ENCODE measurements at places on chromosomes 2 and 18. TPM values are rescaled to one million over a fixed set of nuclear protein-coding genes. Genes with fewer than 3 reads are reported as not detected.

DNA sequence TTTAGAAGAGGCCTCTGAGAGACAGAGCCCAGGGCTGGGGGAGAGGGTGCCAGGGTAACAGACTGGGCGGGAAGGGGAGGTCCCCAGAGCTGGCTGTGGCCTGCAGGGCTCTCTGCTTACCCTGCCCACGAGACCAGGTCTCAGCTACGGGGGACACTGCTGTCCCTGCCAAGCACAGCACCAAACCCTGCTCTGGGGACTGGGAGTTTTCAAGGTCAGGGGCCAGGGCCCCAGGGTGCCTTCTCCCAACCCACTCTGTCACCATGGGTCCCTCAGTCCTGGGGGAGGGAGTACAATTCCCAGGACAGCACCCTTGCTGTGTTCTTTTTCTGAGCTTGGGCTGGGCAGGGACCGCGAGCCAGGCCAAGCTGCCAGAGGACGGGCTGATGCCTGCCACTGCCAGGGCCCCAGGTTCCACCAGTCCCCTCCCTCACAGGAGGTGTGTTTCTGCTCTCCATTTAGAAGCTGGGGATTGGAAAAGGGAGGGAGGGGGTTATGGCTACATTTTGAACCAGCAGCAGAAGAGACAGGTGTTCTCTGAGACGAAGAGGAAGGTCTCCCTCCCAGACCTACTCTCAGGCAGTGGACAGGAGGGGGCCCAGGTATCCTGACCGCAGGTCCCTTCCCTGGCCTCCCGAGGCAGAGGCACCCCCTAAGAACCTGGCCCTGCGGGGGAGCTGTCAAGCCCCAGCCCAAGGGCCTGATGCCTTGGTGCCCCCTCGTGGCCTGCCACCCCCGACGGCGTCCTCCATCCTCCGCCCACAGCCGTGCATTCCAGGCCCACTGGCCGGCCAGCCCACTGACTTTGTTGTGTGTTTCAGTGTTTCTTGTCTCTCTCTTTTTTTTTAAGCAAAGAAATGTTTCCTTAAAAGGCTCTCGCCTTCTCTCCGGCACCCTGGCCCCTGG, 80.4 kb downstream of the TNS1 start:
- H3K27ac ChIP-seq = peak overlapping the region; percentile 80
- no peaks in the 10 kb centered on the region for H3K27me3 ChIP-seq
- H3K4me1 ChIP-seq = peaks cover 49% of the 10 kb centered on the region

Gene IL36RN
- not detected for total RNA-seq

Gene WNT6
- not detected for total RNA-seq

DNA sequence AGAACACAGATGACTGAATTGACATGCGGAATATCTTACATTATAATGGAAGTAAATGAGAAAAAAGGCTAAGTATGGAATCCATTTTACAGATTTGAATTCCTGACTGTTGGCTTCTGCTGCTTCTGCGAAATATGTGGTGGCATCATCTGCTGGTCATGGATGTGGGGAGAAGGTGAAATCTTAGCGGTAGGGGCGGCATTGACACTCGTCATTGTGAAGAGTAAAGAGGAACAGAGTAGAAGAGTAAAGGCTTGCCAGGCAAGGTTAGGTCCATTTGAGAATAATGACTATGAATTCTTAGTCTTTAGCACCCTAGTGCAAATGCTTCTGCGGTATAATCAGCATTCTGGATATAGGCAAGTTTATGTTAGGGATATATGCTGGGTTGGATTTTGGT, 32.4 kb downstream of the ACTR3 start:
- H3K27me3 ChIP-seq = no peaks in the 10 kb centered on the region
- DNase-seq = no peak
- no peak overlapping the region for H3K27ac ChIP-seq
- H3K4me1 ChIP-seq = peaks cover 7% of the 10 kb centered on the region

Gene TEX44
- total RNA-seq = not detected

DNA sequence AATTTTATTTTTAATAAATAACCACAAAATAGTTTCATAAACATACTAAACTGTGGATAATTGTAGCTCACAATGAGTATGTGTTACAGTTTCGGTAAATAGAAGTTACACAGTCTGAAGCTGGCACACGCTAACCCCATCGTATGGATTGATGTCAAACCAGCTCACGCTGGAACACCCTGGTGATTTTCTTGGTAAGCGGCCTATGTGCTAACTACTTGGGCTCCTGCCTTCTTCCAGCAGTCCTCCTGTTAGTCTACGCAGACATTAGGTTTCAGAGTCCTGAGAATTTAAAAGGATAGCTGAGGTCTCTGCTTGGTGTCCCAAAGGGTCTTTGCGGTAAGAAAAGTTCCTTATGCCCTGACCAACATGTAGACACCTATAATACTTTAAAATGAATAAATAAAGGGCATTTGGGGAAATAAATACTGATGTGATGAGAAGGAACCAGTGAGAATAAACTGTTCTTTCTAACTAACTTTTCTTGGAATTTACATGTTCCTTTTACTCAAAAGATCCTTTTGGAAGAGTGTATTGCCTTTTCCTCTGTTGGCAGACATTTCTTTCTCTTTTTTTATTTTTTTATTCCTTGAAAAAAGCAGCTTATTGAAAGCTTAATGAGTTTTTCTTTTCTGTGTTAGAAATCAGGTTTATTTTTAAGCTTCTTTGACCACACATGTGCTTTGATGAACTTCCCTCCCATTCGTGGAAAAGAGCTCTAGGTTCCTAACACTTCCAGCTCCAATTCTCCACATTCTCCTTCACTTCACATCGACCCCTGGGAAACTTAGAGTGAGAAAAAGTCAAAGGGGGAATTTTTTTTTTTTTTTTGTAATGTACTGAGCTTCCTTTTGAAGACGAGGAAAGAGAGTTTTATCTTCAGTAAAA, 322.2 kb downstream of the IRS1 start:
- H3K27ac ChIP-seq = peak overlapping the region; percentile 90
- H3K4me1 ChIP-seq = peaks cover 37% of the 10 kb centered on the region
- no peak for DNase-seq
- H3K36me3 ChIP-seq = no peaks in the 10 kb centered on the region
- H3K4me3 ChIP-seq = no peak overlapping the region

- no peaks in the 10 kb centered on the region for H3K4me1 ChIP-seq
- no peak for DNase-seq
- H3K4me3 ChIP-seq = no peak overlapping the region
These were observed 620.2 kb upstream of the NETO1 start for GRCh38 chr18:73487966-73488365.

DNA sequence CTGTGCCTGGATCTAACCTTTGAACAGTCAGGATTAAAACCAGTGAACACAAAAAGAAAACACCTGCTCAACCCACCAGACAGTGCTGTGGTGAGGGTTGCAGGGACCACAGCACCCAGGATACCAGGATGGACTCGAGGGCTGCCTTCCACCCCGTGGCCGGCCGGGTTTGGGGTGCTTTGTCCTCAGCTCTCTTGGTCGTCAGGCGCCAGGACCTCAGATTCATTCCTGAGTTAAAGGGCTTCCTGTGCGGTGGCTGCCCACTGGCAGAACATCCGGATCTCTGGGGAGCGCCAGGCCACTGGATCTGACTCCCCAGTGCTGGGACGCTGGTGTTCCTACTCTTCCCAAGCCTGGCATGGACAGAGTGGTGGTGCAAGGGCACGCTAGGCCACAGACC, 239.8 kb downstream of the TFCP2L1 start:
- H3K4me3 ChIP-seq = no peak overlapping the region
- H3K27me3 ChIP-seq = peaks cover 13% of the 10 kb centered on the region
- no peaks in the 10 kb centered on the region for H3K36me3 ChIP-seq
- H3K27ac ChIP-seq = no peak overlapping the region

- peak overlapping the region; percentile 38 for H3K27ac ChIP-seq
- DNase-seq = no peak
- peaks cover 22% of the 10 kb centered on the region for H3K4me1 ChIP-seq
- no peaks in the 10 kb centered on the region for H3K27me3 ChIP-seq
- H3K36me3 ChIP-seq = peaks cover 22% of the 10 kb centered on the region
These were observed 148.8 kb downstream of the SMAD7 start for GRCh38 chr18:48801728-48802542.

- H3K4me3 ChIP-seq = no peak overlapping the region
- H3K36me3 ChIP-seq = no peaks in the 10 kb centered on the region
- H3K27ac ChIP-seq = no peak overlapping the region
- H3K4me1 ChIP-seq = no peaks in the 10 kb centered on the region
- DNase-seq = no peak
- no peaks in the 10 kb centered on the region for H3K27me3 ChIP-seq
These were observed 115.1 kb downstream of the SH3BP4 start for GRCh38 chr2:235066895-235067294.

DNA sequence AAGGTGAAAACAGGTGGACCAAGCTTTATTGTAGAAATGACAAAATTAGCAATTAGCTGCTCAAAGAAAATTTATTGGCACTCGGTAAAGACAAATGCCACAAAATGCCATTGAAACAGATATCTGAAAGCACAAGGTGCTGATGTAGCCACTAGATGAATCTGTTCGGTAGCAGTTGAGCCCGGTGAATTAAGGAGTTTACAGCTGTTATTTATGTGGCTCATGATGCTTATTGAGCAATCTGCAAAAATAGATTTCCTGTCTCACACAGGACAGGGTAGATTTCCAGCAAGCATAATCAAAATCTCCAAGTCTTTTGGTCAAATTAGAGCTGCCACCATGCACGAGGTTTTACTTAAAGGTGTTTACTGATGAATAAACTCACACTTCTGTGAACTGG, 182.2 kb downstream of the PPP1R1C start:
- no peaks in the 10 kb centered on the region for H3K27me3 ChIP-seq
- H3K4me1 ChIP-seq = peaks cover 2% of the 10 kb centered on the region
- no peak for DNase-seq
- no peaks in the 10 kb centered on the region for H3K36me3 ChIP-seq

Gene SOCS6
- 38.7 TPM for total RNA-seq

- no peak overlapping the region for H3K4me3 ChIP-seq
- peak; percentile 37 for DNase-seq
- H3K27me3 ChIP-seq = peaks cover 3% of the 10 kb centered on the region
- H3K27ac ChIP-seq = no peak overlapping the region
- peaks cover 10% of the 10 kb centered on the region for H3K4me1 ChIP-seq
These were observed 146.2 kb upstream of the MSH6 start for GRCh38 chr2:47636596-47637264.

- H3K27ac ChIP-seq = no peak overlapping the region
- DNase-seq = peak; percentile 27
- no peaks in the 10 kb centered on the region for H3K36me3 ChIP-seq
- H3K4me1 ChIP-seq = no peaks in the 10 kb centered on the region
- no peaks in the 10 kb centered on the region for H3K27me3 ChIP-seq
- no peak overlapping the region for H3K4me3 ChIP-seq
These were observed 979.4 kb downstream of the TSN start for GRCh38 chr2:122734766-122735424.

- no peaks in the 10 kb centered on the region for H3K36me3 ChIP-seq
- H3K4me1 ChIP-seq = peaks cover 15% of the 10 kb centered on the region
- H3K27me3 ChIP-seq = peaks cover 39% of the 10 kb centered on the region
- DNase-seq = peak; percentile 90
These were observed at the start of gene INHBB for GRCh38 chr2:120346026-120346666. INHBB (plus strand) TSS chr2:120346136; CDS start chr2:120346189, 53 bp downstream.

- H3K36me3 ChIP-seq = peaks cover 23% of the 10 kb centered on the region
- no peak for DNase-seq
- no peaks in the 10 kb centered on the region for H3K4me1 ChIP-seq
- H3K27me3 ChIP-seq = no peaks in the 10 kb centered on the region
These were observed 16.8 kb downstream of the RPL31 start for GRCh38 chr2:101018934-101019333.

- DNase-seq = no peak
- peaks cover 7% of the 10 kb centered on the region for H3K4me1 ChIP-seq
- H3K27ac ChIP-seq = no peak overlapping the region
- no peaks in the 10 kb centered on the region for H3K27me3 ChIP-seq
- no peaks in the 10 kb centered on the region for H3K36me3 ChIP-seq
These were observed 31.3 kb downstream of the PSTPIP2 start for GRCh38 chr18:46040747-46041104.

GRCh38 chr2:231886071-231886681, 40.0 kb downstream of the NPPC start:
- no peaks in the 10 kb centered on the region for H3K36me3 ChIP-seq
- no peak overlapping the region for H3K4me3 ChIP-seq
- DNase-seq = peak; percentile 68
- no peaks in the 10 kb centered on the region for H3K4me1 ChIP-seq
- H3K27me3 ChIP-seq = peaks cover 38% of the 10 kb centered on the region

- no peaks in the 10 kb centered on the region for H3K36me3 ChIP-seq
- DNase-seq = no peak
- H3K27me3 ChIP-seq = no peaks in the 10 kb centered on the region
- H3K27ac ChIP-seq = no peak overlapping the region
- no peaks in the 10 kb centered on the region for H3K4me1 ChIP-seq
- H3K4me3 ChIP-seq = no peak overlapping the region
These were observed 438.3 kb upstream of the LRATD1 start for GRCh38 chr2:14194233-14194632.

Gene RPL37A
- total RNA-seq = 994 TPM

DNA sequence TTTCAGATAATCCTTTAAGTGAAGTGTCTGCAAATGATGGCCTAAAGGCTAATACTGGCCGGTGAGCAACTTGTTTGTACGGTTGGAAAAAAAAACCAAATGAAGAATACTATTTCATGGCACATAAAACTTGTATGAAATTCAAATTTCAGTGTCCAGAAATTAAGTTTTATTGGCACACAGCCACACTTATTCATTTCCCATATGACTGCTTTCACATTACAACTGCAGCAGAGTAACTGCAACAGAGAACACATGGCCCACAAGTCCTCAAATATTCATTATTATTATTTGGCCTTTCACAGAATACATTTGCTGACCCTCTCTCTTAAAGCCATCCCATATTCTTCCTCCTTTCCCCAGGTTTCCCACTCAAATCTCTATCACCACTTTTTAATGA, 1268.6 kb downstream of the LRP1B start:
- DNase-seq = no peak
- no peaks in the 10 kb centered on the region for H3K36me3 ChIP-seq
- H3K27me3 ChIP-seq = no peaks in the 10 kb centered on the region
- no peak overlapping the region for H3K27ac ChIP-seq
- no peak overlapping the region for H3K4me3 ChIP-seq

DNA sequence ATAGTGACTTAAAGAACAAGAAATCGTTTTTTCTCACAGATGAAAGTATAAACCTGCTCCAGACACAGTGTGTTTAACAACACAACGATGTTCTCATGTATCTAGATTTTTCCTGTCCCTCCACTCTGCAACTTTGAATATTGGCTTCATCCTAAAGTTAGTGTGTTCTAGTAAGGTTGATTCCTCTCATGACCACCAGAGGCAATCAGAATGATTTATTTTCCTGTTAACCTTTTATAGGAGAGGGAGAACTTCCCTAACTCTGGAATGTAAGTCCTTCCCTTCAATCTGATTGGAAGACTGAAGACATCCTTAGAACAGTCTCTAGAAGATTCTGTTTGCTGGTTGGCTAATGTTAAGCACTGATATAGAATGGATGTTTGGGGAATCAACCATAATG, 41.0 kb upstream of the TAF4B start:
- H3K4me1 ChIP-seq = no peaks in the 10 kb centered on the region
- H3K27ac ChIP-seq = no peak overlapping the region
- no peaks in the 10 kb centered on the region for H3K27me3 ChIP-seq
- no peaks in the 10 kb centered on the region for H3K36me3 ChIP-seq
- no peak for DNase-seq

GRCh38 chr2:235958221-235958930, 209.8 kb downstream of the GBX2 start:
- peak overlapping the region; percentile 71 for H3K4me3 ChIP-seq
- peak; percentile 91 for DNase-seq
- no peaks in the 10 kb centered on the region for H3K36me3 ChIP-seq
- H3K27ac ChIP-seq = peak overlapping the region; percentile 41
- H3K4me1 ChIP-seq = no peaks in the 10 kb centered on the region

GRCh38 chr2:173713904-173714555, 251.1 kb downstream of the SP3 start:
- H3K27me3 ChIP-seq = peaks cover 4% of the 10 kb centered on the region
- no peak for DNase-seq
- H3K27ac ChIP-seq = no peak overlapping the region
- no peaks in the 10 kb centered on the region for H3K36me3 ChIP-seq
- no peaks in the 10 kb centered on the region for H3K4me1 ChIP-seq

Measured in osteoblast (primary cell).